ENCODE measurements at places on chromosomes 2 and 18. TPM values are rescaled to one million over a fixed set of nuclear protein-coding genes. Genes with fewer than 3 reads are reported as not detected.

The NPPC gene
- 0.76 TPM for total RNA-seq

The G6PC2 gene
- total RNA-seq: not detected

The APOB gene
- total RNA-seq: not detected

The IL1B gene
- total RNA-seq: 0.33 TPM

The DOK6 gene
- not detected for total RNA-seq

The AGXT gene
- not detected for total RNA-seq

The GATA6 gene
- total RNA-seq: not detected

The SCN1A gene
- total RNA-seq: not detected

GRCh38 chr2:67255933-67256615, 141.1 kb upstream of the ETAA1 start:
- no peaks in the 10 kb centered on the region for H3K4me1 ChIP-seq
- H3K36me3 ChIP-seq: no peaks in the 10 kb centered on the region
- H3K27me3 ChIP-seq: no peaks in the 10 kb centered on the region
- no peak for DNase-seq
- H3K27ac ChIP-seq: no peak overlapping the region
- no peak overlapping the region for H3K4me3 ChIP-seq

- DNase-seq: no peak
- no peaks in the 10 kb centered on the region for H3K36me3 ChIP-seq
- no peak overlapping the region for H3K4me3 ChIP-seq
- no peaks in the 10 kb centered on the region for H3K4me1 ChIP-seq
- H3K27me3 ChIP-seq: peaks cover 1% of the 10 kb centered on the region
- no peak overlapping the region for H3K27ac ChIP-seq
Observed at GRCh38 chr2:29582062-29582461, 339.3 kb downstream of the ALK start.

GRCh38 chr18:47526147-47526546, 274.7 kb upstream of the SKOR2 start:
- no peaks in the 10 kb centered on the region for H3K4me1 ChIP-seq
- H3K27ac ChIP-seq: no peak overlapping the region
- DNase-seq: no peak
- H3K36me3 ChIP-seq: no peaks in the 10 kb centered on the region

DNA sequence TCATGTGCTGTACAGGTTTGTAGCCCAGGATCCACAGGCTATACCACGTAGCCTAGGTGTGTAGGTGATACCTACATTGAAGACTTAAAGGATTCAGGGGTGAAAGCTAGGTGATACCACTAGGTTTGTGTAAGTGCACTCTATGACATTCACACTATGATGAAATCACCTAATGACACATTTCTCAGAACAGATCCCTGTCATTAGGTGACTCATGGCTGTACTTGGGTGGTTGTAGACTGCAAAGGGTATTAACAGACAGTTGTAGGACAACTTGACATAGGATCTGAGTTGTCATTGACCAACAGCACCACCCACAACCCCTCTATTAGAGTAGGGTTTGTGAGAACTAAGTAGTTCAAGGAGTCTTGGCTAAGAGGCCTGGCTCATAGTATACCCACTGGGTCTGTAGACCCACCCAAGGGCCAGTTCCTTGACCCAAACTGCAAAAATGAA, 27.7 kb upstream of the SMCHD1 start:
- H3K4me1 ChIP-seq: peaks cover 15% of the 10 kb centered on the region
- H3K27me3 ChIP-seq: no peaks in the 10 kb centered on the region
- peaks cover 1% of the 10 kb centered on the region for H3K36me3 ChIP-seq
- peak; percentile 67 for DNase-seq
- H3K27ac ChIP-seq: peak overlapping the region; percentile 66

DNA sequence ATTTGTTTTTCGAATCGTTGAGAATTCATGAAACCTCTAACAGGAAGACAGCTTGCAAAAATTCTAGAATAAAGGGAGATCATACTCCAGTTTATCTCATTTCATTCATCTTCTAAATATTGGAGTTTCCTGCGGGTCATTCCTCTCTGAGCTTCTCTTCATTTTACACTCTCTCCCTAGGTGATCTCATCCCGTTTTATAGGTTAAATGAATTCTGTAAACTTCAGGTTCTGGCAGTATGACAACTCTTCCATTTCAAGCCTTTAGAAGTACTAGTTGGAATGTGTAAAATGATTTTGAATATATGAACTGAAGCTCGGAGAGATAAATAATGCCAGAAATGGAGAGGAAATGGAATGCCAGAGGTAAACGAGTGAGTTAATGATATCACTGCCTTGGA, 312.4 kb downstream of the METTL4 start:
- H3K27me3 ChIP-seq: no peaks in the 10 kb centered on the region
- H3K4me3 ChIP-seq: no peak overlapping the region
- DNase-seq: peak; percentile 4
- no peaks in the 10 kb centered on the region for H3K4me1 ChIP-seq

- peaks cover 4% of the 10 kb centered on the region for H3K27me3 ChIP-seq
- no peak for DNase-seq
- no peaks in the 10 kb centered on the region for H3K4me1 ChIP-seq
Observed at GRCh38 chr2:48016225-48017019, 110.1 kb upstream of the FBXO11 start.

- no peaks in the 10 kb centered on the region for H3K27me3 ChIP-seq
- no peak overlapping the region for H3K4me3 ChIP-seq
- H3K27ac ChIP-seq: no peak overlapping the region
- DNase-seq: no peak
Observed at GRCh38 chr2:3212984-3213383, 164.6 kb downstream of the EIPR1 start.

DNA sequence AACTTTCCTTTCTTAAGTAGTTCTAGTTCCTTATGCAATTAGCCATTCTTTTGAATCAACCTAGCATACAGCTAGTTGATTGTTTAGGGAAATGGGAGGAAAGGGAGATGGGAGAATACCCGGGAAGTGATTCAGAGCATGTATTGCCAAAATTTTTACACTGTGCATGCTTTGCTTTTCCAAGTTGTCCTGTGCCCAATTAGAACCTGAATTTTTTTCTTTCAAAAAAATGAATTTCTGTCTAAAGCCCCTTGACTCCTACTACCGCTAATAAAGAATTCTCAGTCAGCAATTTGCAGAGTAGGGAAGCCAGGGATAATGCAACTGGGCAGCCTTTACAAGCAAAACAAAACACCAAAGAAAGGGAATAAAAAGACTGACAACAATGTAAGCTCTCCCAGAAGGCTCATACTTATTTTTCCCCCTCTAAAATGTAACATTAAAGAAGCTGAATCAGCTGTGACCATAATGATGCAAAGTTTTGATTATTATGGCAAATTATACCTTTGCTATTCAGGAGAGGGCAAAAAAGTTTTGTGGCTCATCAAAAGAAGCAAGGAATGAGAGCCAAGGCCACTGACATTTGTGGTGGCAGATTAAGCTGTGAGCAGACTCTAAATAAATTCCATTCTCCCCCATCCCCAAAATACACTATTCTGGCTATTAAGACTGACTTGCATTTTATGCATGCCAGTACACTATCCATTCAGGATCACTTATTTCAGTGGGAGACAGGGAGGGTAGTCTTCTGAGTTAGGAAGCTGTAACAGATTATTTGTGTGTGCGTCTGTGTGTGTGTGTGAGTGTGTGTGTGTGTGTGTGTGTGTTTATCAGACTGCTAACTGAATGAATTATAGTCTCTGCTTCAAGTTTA, 174.3 kb downstream of the ERBB4 start:
- H3K36me3 ChIP-seq: no peaks in the 10 kb centered on the region
- no peaks in the 10 kb centered on the region for H3K4me1 ChIP-seq
- H3K4me3 ChIP-seq: no peak overlapping the region
- no peaks in the 10 kb centered on the region for H3K27me3 ChIP-seq
- DNase-seq: no peak

GRCh38 chr2:127463155-127463991, 45.1 kb downstream of the PROC start:
- H3K27ac ChIP-seq: no peak overlapping the region
- DNase-seq: no peak
- H3K4me1 ChIP-seq: peaks cover 24% of the 10 kb centered on the region
- H3K36me3 ChIP-seq: peaks cover 17% of the 10 kb centered on the region
- H3K27me3 ChIP-seq: no peaks in the 10 kb centered on the region

GRCh38 chr2:105595536-105595935, 149.2 kb upstream of the NCK2 start:
- H3K4me3 ChIP-seq: no peak overlapping the region
- no peak for DNase-seq
- no peak overlapping the region for H3K27ac ChIP-seq
- H3K4me1 ChIP-seq: peaks cover 2% of the 10 kb centered on the region
- H3K36me3 ChIP-seq: no peaks in the 10 kb centered on the region

DNA sequence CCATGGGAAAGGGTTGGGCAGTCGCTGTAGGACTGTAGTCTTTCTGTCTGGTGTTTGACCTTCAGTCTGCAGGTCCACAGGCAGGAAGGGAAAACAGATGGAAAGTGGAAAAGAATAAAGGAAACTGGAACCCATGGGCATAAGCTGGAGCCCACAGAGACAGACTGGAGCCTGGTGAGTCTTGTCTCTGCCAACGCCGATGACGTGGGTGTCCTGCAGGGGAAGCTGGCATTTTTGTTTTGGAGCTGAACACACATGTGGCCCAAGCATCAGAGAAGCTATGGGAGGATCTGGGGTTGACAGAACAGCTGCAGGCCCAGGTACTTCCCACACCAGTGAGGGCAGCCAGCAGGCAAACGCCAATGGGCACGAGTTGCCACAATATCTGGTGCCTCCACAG, 28.2 kb upstream of the SOCS6 start:
- H3K36me3 ChIP-seq: no peaks in the 10 kb centered on the region
- DNase-seq: peak; percentile 36
- H3K27ac ChIP-seq: no peak overlapping the region
- no peaks in the 10 kb centered on the region for H3K4me1 ChIP-seq
- no peak overlapping the region for H3K4me3 ChIP-seq
- peaks cover 8% of the 10 kb centered on the region for H3K27me3 ChIP-seq

DNA sequence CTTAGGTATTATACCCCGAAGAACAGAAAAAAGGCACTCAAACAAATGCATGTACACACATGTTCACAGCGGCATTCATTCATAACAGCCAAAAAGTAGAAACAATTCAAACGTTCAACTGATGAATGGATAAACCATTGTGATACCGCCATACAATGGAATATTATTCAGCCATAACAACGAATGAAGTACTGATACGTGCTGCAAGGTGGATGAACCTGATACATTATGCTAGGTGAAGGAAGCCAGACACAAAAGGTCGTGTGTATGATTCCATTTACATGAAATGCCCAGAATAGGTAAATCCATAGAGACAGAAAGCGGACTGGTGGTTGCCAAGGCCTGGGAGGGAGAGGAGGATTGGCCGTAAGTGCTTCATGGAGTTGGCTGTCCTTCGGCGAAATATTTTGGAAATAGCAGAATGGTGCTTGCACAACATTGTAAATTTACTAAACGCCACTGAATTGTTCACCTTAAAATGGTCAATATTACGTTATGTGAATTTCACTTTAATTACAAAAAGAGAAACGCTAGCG, 750 bp upstream of the RMP24 start:
- H3K4me1 ChIP-seq: peaks cover 43% of the 10 kb centered on the region
- H3K4me3 ChIP-seq: peak overlapping the region; percentile 99
- H3K36me3 ChIP-seq: peaks cover 27% of the 10 kb centered on the region
- H3K27ac ChIP-seq: peak overlapping the region; percentile 92
- DNase-seq: no peak

GRCh38 chr2:25062511-25062917, 20.6 kb downstream of the EFR3B start:
- no peak overlapping the region for H3K27ac ChIP-seq
- H3K36me3 ChIP-seq: no peaks in the 10 kb centered on the region
- no peak for DNase-seq
- peaks cover 3% of the 10 kb centered on the region for H3K4me1 ChIP-seq
- H3K27me3 ChIP-seq: no peaks in the 10 kb centered on the region

- H3K36me3 ChIP-seq: no peaks in the 10 kb centered on the region
- no peaks in the 10 kb centered on the region for H3K4me1 ChIP-seq
- peaks cover 23% of the 10 kb centered on the region for H3K27me3 ChIP-seq
Observed at GRCh38 chr18:74422541-74422940, 34.6 kb downstream of the DIPK1C start.
